Activated CD4-positive, alpha-beta T cell treated with anti-CD3 and anti-CD28 coated beads for 36 hours (primary cell): ENCODE measurements at places on chromosomes 11 and 22.

DNA sequence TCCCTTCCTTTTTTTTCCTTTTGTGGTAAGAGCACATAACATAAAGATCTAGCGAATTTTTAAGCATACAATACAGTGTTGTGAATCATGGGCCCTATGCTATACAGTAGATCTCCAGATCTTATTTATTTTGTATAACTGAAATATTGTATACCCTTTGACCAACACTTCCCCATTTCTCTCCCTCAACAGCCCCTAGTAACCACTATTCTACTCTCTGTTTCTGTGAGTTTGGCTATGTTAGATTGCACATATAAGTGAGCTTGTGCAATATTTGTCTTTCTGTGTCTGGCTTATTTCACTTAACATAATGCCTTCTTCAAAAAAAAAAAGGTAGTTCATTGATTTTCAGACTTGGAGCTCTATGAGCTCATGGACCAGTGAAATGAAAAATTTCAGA, 180.5 kb downstream of the C11orf91 start:
- no peak for DNase-seq

DNA sequence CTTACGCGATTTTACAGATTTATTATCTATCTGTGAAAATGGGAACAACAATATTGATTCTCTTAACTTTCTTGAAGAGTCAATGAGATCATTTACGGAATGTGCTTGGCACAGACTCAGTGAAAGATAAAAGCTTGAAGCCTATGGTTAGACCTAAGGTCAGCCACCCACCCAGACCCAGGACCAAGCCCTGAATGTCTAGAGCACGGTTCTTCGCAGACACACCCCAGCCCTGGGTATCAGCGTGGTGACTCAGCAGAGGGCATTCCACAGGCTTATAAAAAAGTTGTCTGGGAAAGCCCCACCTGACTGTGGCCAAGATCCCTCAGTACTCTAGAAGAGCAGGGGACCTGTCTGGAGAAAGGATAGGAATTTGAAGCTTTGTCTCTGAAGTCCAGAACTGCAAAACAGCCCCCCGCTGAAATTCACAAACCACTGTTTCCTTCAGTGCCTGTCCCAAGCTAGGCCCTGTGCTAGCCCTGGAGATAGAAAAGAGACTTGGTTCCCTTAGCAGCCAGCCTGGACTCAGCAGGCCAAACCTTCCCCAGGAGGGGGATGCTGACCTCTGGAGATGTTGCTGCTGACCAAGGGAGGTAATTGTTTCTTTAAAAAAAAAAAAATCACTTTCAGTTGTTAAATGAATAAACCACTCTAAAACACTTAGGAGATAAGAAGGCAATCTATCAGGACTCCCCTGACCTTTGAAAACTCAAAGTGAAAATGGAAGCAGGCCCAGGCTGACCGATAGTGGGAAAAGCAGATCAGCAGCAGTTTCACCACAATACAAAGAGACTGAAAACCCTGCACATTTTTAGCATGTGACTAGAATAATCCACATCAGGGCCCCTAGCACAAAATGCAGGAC, 114.0 kb downstream of the ABTB2 start:
- peak; percentile 79 for DNase-seq

- DNase-seq = peak; percentile 28
Observed at GRCh38 chr22:38317995-38318715, 922 bp upstream of the CSNK1E start.

DNA sequence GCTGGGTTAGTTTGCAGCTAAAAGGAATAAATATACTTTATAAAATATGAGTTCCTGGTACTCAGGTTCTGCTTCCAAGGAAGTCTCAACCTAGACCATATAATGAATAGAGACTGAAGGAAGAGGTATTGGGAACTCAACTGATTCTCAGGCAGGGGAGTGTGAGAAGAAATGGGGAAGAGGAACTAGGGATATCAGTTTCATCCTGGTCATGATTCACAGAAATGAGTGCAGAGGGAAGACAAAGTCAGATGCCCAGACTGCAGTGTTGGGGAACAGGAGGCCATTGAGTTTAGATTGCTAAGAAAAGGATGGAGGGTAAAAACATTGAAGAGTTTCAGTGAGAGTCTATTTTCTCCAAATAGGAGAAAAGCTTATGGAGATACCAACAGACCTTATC, 28.8 kb downstream of the PLAAT5 start:
- no peak for DNase-seq

DNA sequence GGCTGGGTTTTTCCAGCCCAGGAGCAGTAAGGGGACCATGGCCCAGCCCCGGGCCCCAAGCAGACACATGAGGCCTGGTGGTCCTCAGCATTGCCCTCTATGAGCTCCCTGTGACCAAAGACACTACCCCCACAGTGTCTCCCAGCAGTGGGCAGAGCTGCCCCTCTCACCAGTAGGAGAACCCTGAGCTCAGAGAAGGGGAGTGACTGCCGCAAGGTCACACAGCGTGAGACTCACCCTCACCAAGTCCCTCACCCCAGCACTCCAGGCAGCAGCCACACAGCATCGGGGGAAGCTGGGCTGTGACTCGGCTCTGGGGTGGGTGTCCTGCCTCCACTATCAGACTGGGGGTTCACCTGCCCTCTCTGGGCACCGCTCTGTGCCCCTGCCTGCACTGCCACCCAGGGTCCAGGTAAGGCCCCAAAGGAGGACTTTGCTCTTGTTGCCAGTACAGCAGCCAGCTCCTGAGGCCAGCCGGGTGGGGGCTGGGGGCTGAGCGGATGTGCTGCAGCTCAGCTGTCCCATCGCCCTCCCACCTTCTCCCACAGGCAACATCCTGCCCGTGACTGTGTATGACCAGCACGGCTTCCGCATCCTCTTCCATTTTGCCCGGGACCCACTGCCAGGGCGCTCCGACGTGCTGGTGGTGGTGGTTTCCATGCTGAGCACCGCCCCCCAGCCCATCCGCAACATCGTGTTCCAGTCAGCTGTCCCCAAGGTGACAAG, 7.9 kb upstream of the SH3BP1 start:
- peak; percentile 35 for DNase-seq

GRCh38 chr11:121665206-121665838, 212.6 kb upstream of the SORL1-AS1 start:
- no peak for DNase-seq

DNA sequence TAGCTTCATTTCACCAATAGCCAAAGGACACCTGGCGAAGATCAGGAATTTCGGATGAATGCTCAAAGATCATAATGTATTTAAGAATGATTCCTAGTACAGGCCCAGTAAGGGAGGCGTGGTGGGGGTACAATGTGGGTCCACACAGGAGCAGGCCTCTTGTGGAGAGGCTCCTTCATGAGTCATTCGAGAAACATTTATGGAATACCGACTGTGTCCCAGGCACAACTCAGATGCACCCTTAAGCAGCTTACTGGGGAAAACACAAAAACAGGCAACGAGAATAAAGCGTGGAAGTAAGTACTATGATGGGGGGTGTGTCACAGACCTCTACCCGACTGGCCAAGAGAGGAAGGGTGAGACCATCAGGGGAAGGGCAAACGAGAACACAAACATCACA, 44.5 kb downstream of the SMCO4 start:
- no peak for DNase-seq

GRCh38 chr11:22583963-22584492, 41.6 kb downstream of the FANCF start:
- no peak for DNase-seq

- DNase-seq = no peak
Observed at GRCh38 chr22:22462813-22463567, 45.6 kb downstream of the ZNF280B start.

DNA sequence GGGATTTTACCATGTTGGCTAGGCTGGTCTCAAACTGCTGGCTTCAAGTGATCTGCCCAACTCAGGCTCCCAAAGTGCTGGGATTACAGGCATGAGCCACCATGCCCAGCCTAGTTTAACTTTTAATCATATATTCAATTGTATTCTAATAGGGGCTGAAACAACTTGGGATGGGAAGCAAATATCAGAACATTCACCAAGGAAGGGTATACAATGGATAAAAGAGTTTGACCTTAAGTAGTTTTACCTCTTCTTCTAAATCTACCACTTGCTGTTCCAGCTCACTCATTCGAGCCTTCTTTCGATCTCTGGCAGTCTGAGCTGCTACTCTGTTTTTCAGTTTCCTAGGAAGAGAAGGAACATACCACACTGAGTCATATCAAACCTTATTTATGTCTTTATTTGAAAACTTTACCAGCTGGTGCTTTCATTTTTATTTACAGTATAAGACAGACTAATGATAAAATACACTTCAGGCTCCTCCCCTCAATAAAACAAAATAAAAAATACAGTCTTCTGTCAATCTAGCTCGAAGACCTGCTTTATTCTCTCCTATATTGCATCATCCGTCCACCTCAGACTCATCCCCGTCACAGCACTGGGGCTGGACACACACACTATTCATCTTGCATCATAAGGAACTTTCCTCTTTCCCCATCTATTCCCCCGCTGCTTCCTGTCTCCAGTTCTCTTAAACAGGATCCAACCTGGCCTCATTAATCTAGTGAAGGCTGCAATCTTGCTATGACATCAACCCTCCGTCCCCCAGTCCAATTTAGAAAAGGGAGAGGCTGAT, 1.4 kb downstream of the XBP1 start:
- DNase-seq = peak; percentile 55

GRCh38 chr11:58928107-58928499, 11.2 kb upstream of the GLYATL1 start:
- no peak for DNase-seq
